ENCODE measurements at places on chromosomes 6 and 20.

GRCh38 chr6:39209911-39210310, 19.4 kb downstream of the KCNK5 start:
- no peak for ATAC-seq

DNA sequence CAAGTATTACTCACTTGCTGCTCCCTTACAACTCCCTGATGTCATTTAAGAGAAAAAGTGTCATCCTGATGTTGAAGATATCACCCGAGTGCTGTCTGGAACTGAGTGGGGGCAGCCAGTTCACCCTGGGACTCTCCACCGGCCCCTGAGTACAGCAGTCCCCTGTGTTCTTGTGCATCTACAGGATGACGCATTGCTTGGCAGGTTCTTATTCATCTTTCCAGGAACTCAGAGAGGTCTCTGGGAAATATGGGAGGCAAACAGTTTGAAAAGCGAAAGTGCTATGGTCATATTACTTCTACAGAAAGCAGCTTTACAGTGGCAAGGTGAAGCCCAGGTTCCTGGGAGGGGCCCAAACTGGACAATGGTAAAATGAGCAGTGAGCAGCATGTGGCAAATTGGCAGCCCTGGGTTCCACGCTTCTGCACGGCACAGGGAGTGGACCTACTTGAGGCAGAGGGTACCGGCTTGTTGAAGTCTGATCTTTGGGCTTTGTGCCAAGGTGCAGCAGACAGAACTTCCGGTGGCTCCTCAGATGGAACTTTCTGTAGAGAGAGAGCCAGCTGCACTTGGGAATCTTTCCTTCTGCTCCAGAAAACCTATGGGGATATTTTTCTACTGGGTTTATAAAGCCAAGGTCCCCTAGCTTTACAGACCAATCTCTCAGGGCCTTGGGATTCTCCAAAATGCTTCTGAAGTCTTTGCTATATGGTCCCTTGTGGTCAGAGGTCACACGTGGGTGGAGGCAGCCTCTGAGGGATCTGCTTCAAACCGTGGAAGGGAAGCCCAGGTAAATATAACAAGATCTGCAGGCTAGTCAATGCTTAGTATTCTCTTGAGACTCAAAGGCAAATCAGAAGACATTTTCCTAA, 128.3 kb downstream of the MAP3K7 start:
- peak; percentile 98 for ATAC-seq

DNA sequence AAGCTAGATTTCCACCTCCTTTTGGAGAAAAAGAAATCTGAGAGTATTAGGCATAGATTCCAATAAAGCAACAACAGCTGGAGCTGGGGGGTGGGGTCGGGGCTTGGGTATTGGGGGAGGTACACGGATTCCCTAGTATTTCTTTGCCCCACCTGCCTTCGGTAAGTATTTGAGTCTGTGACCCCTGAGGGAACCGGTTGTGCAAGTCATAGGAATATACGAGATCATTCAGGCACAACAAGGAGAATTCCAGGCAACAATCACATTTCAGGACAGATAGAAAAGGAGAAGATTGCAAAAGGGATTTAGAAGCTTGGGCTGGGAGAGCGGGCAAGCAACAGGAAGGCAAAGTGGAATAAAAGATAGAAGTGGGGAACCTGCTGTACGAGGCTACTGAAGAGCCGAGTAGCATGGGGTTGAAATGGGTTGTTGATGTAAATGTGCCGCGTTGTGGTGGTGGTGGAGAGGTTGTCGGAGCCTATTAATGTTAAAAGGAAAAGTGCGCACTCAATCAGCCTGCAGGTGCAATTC, 148.9 kb downstream of the BCAS1 start:
- no peak for ATAC-seq

GRCh38 chr6:110738899-110739365, 76.3 kb downstream of the CDK19 start:
- ATAC-seq, result no peak

DNA sequence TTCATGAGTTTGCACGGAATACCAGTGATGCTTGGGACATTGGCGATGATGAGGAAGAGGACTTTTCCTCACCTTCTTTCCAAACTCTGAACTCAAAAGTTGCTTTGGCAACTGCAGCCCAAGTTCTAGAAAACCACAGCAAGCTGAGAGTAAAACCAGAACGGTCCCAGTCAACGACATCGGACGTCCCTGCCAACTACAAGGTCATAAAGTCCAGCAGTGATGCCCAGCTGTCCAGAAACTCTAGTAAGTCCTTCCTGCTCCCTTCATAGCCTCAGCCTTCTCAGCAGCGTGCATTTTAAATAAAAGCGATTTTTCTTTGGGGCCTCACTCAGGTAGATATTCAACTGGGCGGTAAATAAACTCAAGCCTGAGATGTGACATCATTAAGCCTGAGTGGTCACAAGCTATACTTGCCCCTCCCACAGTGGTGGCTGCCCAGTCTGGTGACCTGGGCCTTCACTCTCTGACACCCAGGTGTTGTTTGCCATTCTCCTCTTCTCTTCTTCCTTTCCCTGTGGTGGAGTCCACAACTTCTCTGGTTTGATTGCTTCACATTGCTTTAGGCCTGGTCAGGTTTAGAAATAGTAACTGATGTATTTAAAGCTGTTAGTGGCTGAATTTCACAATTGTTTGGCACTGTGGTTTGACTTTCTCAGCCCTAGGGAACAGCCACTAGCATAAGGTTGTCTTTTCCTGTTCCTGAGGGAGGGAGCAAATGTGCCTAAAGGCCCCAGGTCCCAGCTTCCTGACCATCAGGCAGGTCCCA, 21.6 kb upstream of the TMEM217 start:
- no peak for ATAC-seq

All from activated CD4-positive, CD25-positive, alpha-beta regulatory T cell treated with anti-CD3 and anti-CD28 coated beads, Interleukin-2, amount 50 U/mL, for 24 hours (primary cell).